ENCODE measurements at places on chromosomes 16 and 17.
A peak's percentile ranks its signal among the peaks of the same experiment; 100 is the strongest.

DNA sequence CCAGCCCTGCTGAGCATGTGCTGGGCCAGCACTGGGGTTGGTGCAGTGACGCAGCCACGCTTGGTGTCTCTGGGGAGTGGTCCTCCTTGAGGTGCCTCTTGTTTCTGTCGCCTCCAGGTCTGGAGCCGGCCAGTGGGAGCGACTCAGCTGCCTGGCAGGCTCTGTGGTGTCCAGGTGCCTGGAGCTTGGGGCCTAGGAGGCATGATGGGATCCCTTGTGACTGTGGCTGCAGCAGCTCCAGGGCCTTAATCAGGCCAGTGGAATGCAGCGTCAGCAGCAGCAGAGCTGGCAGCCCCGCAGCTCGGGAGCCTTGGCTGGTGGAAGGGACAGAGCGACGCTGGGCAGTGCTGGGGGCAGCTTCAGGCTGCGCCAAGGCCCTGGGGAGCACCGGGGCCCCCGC is 74.7 kb upstream of the CIBAR2 start:
- DNase-seq: no peak

DNA sequence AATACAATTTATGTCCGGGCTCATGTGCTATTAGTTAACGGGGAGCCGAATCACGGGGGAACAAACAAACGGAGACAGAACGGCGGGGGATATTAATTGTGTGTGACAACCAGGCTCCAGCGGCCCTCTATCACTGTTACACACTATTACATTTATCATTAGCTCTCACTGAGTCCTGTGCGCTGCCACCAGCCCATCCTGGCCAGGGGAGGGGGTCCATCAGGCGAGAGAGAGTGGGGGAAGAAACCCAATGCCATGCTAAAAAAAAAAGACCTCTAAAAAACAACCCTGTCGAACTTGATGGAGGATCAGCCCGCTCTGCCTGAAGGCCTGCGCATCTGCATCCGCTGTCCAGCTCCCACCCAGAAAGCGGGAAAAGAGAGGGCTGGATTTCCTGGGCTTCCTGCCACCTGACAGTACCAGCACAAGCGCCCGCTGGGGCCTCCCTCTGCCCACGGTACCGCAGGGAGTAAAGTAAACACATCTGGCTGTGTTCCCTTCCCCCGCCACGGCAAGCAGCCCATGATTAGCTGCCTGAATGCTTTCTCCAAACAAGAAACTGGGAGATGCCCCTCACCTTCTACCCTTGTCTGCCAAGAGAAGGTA is 41.7 kb downstream of the PIPOX start:
- no peak for DNase-seq

- DNase-seq: no peak
Measured at GRCh38 chr16:75535211-75535843, 581 bp downstream of the CHST5 start.

DNA sequence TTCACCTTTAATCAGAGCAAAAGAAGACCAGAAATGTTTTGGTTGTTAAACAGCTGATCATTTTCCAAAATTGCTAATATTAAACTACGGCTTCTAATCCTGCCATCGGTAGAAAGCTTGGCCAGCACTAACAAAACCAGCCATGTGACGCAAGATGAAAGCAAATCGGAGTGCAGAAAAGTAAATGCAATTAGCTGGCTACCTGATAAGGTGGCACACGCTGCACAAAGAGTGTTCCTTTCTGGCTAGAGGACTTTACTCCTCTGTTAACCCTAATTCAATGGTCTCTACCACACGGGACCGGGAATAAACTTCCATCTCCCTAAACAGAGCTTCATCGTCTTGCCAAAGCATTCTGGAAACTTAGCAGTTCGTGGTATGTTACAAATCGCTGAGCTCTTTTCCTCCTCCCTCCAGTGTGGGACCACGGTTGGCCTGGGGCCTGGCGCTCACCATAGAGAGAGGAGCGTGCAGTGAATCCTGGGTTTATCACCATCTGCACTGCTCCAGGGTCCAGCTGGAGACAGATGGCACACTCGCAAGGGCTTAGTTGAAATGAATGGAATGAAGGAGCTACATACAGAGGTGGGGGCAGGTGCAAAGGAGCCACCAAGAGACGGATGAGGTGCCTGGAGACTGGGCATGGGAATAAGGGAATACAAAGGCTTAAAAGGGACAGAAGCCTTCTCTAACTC is 10.1 kb upstream of the COG1 start:
- no peak for DNase-seq

DNA sequence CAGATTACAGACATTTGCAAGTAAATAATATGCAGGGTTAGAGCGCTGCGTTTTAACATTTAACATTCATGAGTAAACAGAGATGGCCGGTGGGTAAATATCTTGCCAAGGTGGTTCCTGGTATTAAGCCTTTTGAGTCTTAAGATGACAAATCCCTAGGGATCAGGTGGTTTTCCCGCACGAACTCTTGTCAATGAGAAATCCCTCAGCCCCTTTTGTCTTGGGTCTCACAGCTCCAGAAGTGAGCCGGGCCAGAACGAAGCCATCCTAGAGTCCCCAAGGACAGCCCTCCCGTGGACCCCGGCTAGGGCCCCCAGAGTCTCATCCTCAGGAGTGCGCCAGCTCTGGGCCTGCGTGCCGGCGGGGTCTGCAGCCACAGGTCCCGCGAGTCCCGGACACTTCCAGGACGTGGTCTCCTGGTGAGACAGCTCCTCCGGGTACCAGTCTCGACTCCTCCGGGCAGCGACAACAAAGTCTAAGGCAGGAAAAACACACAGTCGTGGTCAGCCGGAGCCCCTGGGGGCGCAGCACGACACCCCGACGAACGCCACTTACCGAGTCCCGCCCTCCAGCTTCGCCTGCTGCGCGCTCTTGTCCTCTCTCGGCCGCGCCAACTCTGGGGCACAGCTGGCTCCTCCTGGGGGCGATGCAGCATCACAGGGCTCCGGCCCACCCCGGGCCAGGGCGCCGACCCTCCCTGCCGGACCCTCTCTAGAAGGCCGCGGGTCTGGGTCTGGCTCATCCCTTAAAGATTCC is 13.3 kb downstream of the MIS12 start:
- DNase-seq: peak; percentile 13

DNA sequence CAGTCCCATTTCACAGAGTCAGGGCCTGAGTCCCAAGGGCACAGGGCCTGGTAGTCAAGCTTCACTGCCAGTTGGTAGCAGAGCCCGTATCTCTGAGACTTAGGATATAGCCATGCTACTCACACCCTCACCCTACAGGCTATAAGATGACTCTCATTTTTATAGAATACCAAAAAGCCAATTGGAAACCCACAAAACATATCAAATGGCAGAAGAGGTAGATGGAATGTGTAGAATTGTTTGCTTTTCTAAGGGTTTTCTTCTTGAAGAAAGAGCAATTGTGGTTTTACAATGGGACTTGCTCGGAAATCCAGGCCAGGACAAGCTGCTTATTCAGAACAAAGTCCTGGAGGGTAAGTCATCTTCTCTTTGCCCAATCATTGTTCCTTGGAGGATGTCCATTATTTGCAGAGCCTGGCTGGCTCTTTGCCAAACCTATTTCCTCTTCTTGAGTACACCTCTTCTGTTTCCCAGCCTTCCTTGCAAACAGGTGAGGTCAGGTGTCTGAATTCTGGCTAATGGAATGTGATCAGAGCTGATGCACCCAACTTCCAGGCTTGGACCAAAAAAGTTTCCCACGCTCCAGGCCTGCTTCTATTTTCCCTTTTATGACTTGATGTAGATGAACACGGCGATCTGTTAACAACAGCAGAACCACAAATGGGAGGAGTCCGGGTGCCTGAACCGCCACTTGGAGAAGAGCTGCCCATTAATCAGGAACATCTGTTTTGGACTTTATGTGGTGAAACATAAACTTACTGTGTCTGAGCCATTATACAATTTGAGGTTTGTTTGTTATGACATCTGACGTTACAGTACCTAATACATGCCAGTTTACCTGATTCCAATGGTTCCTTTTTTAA is 16.9 kb upstream of the CCL22 start:
- peak; percentile 26 for DNase-seq

DNA sequence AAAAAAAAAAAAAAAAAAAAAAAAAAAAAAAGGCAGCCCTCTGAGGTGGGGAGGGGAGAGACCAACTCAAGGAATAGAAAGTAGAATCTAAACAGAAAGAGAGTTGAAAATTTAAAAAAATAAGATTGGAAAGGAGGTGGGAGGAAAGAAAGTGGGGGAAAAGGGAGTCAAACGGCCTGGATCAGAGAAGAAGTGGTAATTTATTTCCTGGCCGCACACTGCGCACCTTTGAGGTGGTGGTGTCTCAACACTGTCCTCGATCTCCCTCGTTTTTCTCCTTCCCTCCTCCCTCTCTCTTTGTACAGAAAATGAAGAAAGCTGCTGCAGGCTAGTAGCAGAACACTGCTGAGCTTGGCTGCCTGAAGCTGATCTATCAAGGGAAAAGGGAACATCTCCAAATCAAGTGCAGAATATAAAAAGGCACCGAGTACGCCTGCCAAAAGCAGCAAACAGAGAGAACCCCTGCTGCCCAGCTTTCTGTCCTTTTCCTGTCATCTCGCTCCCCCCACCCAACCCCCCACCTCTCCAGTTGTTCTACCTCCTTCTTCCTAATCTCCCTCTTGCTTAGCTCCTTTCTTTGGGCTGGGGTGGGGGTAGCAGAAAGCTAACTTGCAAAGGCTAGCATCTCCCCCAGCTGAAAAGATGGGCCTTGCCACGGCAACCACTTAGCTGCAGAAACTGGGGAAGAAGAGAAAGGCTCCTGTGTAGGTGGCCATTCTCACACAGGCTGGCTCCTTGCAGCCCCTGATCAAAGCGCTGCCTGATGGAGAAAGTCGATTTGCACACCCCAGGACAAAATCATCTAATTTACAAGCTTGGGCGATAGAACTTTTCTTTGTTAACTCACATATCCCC is 22.5 kb downstream of the AXIN2 start:
- no peak for DNase-seq

GRCh38 chr16:66746682-66747081 is 4.7 kb downstream of the DYNC1LI2 start:
- no peak for DNase-seq

GRCh38 chr17:67566656-67567055 is 151.1 kb upstream of the NOL11 start:
- no peak for DNase-seq

DNA sequence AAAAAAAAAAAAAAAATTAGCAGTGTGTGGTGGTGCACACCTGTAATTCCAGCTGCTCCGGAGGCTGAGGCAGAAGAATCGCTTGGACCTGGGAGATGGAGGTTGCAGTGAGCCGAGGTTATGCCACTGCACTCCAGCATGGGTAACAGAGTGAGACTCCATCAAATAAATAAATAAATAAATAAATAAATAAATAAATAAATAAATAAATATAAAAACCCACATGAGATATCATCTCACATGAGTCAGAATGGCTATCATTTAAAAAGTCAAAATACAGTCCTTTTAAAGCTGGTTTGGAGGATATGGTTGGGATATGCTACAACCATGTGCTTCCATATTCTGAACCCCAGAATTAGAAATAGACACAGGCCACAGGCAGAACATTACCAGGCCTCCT is 114.3 kb downstream of the WSCD1 start:
- no peak for DNase-seq

DNA sequence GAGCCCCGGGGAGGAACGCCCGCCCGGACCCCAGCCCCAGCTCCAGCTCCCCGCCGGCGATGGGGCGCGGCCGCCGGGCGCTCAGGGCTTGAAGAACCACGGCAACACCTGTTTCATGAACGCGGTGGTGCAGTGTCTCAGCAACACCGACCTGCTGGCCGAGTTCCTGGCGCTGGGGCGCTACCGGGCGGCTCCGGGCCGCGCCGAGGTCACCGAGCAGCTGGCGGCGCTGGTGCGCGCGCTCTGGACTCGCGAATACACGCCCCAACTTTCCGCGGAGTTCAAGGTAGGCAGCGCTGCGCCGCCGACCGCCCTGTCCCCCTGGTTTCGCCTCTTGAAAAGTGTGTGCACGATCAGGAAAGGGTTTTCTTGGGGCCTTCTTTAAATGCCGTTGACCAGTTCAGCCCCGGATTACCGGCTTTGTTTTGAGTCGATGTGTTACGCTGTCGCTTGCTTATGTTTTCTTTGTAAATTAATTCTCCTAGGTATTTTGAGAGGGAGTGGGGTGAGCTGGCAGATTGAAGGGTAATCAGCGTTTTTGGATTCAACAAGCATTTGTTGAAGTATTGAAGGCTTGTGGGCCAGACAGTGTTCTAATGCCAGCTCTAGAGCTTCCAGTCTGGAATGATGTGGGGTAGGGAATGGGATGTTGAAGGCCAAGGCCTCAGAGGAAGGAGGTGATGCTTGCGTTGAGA is 681 bp downstream of the USP43 start:
- DNase-seq: peak; percentile 39

- DNase-seq: no peak
Measured at GRCh38 chr16:22727285-22728166, 86.4 kb upstream of the HS3ST2 start.

GRCh38 chr17:21291862-21292261 is 7.4 kb downstream of the MAP2K3 start:
- DNase-seq: no peak

DNA sequence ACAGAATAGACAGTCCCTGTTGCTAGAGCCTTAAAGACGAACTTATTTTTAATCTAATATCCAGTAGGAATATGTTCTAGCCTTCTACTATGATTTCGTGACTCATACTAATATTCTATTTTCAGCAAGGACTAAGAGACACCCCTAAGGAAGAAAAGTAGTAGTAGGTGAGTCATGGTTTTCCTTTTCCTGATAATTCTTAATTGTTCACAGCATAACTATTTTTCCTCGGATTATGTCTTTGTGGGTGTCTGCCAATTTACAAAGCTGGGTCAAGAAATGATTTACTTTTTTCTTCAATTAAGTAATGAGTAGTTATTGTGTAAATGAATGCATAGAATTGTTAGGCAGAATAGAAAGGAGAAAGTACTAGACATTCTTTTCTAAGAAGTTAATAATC is 292.2 kb downstream of the TOX3 start:
- DNase-seq: no peak

DNA sequence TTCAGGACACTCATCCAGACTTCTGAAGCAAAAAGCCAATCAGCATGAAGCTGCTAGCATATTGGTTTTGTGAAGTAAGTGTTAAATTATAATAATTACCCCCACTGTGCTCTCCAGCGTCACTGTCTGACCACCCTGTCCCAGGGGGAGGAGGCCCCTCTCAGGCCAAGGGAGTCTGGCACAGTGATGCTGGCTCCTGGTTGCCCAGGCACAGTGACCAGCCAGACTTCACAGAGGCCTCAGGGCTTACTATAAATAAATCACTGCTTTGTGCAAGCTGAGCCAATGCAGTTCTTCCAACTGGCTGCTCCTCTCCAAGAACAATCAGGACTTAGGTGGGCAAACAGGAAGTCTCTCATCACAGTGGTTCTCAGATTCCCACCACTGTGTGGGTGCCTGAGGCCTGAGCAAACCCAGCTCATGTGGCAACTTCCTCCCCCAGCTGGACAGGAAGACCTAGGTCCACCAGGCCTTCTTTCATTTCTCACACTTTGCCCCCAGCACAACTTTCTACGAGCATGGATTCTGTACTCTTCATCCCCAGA is 1.7 kb upstream of the DBNDD1 start:
- no peak for DNase-seq

- DNase-seq: no peak
Measured at GRCh38 chr17:80254396-80255251, 6.0 kb upstream of the RNF213 start.
